Fibroblast of skin of left biceps (primary cell): ENCODE measurements at places on chromosomes 1 and 21.

DNA sequence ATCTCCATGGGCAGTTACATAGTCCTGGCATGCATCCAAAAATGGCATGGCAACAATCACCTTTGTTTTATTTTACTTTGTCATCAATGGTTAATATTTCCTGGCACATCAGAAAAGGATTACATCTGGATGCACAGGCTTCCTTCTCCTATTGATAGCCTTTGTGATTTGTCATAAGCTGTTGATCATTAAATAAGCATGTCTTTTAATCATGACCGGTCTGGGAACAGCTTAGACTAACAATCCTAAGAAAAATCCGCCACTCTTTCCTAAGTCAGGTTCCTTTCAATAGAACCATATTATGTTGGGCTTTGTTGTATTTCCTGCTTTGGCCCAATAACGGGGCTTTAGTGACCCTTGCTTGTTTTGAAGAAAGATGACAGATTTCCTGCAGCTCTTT lies 330.6 kb downstream of the DUSP10 start:
- DNase-seq = no peak

GRCh38 chr1:166383137-166383536 lies 216.3 kb upstream of the FAM78B start:
- no peak for DNase-seq

DNA sequence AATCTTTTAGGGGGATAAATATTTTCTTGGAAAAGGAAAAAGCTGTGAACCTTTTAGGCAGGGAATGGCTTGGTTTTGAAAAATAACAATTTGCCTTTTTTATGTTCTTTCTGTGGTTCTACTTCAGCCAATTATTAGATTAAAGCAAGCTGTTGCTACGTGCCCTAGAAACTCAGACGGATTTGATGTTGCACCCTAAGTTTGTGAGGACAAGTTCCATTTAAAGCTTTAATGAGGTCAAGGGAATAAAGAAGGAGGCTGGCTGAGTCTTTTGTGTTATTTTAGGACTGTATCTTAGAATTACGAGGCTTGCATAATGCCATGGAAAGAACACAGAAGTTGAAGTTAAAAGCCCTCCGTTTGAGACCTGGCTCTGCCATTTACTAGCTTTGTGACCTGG lies 216.9 kb downstream of the NUF2 start:
- no peak for DNase-seq

GRCh38 chr1:111392460-111392945 lies 35.0 kb downstream of the OVGP1 start:
- no peak for DNase-seq

- DNase-seq = no peak
Measured at GRCh38 chr1:113538225-113538624, 147.9 kb downstream of the MAGI3 start.

DNA sequence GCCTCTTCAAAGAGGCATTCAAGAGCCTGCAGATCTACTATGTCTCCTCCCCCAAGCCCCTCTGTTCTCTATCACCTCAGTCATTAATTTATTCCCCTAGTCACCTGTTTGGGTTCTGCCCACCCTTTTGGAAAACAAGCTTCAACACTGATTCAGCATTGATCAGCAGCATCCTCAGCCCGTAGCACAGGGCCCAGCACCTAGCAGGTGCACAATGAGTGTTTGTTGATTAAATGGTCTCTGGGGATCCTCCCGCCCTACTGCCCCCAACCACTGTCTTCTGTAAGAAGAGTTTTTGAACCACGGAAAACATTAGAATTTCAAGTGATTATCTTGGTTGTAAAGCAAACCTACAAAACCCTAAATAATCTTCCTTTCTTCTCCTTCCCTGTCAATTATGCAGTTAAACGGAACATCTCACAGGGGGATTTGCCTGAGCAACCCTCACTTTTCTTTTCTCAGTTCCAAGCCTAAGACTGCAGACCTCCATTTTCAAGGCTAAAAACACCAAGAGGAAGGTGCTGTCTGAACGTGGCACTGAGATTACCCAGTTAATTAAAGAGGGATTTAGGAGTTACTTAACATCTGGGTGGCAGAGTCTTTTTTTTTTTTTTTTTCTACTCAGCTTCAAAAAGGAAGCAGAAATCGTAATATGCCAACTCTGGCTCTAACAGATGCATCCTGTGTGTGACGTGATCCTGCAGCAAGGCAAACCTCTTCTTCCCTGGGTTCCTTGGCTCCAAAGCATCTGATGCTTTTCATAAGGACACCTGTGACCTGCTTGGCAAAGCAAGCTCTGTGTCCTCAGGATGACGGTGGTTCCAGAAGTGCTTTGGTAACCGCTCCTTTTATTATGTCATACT lies 163.0 kb downstream of the KAZN start:
- DNase-seq = no peak
